ENCODE measurements at places on chromosomes 13 and 19.

GRCh38 chr13:107730813-107731212 lies 484.5 kb downstream of the LIG4 start:
- peak; percentile 57 for ATAC-seq

DNA sequence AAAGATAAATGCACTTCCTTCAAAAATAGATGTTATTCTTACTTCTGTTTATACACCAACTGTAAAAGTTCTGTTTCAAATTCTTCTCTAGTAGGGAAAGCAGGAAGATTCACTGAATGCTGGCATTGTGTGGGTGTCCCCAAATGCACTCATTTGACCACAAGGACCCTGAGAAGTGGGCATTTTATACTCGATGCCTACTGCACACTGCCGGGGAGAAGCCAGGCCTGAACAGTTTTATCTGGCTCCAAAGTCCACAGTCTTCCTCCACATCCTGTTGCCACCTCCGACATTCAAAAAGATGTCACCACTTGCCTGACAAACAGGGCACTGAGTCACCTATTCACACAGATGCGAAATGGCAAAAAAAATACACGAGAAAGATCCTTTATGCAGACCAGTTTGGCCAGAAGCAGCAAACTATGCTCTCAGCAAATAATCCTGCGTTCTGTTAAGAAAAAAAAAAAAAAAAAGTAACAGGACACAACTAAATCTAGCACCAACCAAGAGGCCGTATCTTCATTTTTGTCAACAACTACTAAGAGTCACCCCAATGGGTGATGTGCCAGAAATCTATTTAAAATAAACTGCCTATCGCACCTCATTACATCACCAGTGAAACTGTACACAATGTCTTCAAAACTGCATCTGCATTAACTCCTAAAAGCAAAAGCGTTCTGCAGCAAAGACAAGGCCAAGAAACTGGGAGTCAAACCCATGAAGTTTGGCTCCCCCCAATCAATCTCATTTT lies 6.2 kb downstream of the ZC3H4 start:
- ATAC-seq, result no peak

- ATAC-seq, result no peak
These were observed 74.0 kb upstream of the SOX1 start for GRCh38 chr13:111992911-111993310.

- no peak for ATAC-seq
These were observed 34.9 kb upstream of the FLT1 start for GRCh38 chr13:28529836-28530235.
